ENCODE measurements at places on chromosomes 12 and 14. TPM values are rescaled to one million over a fixed set of nuclear protein-coding genes. Genes with fewer than 3 reads are reported as not detected.
A peak's percentile ranks its signal among the peaks of the same experiment; 100 is the strongest.

TECPR2 gene
- total RNA-seq, result 25.3 TPM

CCDC184 gene
- 0.59 TPM for total RNA-seq

- DNase-seq, result no peak
Measured at GRCh38 chr14:104174051-104174450, 35.7 kb downstream of the KIF26A start.

- peak; percentile 7 for DNase-seq
Measured at GRCh38 chr14:105682956-105683570, 156.7 kb downstream of the TMEM121 start.

- peak; percentile 86 for DNase-seq
Measured at GRCh38 chr14:101705733-101706508, 55.6 kb upstream of the PPP2R5C start.

DNA sequence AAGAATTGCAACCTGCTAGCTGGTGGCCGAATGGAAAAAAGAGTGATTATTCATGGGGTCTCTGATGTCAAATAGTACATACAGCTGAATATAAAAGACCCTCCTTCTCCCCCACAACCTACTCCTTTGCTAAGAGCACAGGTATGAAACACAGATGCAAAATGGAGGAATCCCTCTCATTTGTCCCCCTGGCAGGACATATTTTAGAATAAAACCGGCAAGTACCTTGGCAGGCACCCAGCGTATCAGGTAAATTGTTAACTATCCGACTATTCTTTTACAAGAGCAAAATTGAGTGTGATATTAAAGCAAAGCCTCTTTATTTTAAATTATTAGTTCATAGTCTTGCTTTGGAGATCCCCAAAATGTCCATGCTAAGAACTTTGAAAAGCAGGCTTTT lies 73.7 kb upstream of the USP44 start:
- no peak for DNase-seq

DNA sequence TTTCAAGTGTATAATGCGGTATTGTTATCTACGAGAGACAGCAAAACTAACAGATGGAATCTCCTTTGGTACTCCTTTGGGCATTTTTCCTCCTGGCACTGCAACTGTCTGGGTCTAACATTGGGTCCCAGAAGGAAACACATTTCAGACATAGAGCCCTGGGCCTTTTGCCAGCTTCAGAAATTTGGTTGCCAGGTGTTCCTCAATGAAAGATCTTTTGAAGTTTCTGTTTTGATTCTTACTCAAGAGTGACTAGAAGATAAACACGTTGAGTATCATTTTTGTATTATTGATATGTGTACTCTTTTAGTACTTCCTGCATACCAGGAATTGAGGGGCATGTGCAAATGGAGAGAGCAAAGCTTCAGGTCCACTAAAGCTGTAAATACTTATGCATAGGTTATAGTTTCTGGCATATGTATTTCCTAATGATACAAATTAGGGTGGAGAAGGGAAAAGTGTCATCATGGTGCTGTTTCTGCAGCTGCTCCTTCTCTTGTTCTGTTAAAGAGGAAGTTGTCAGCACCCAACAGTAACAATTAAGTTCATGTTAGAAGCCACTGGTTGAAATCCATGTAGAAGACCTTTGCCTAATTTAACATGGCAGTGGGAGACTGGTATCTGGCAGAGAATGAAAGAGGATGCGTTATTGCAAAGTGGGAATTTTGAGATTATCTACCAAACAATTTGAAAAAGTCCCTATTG lies 53.5 kb downstream of the SLC38A6 start:
- no peak for DNase-seq

DNA sequence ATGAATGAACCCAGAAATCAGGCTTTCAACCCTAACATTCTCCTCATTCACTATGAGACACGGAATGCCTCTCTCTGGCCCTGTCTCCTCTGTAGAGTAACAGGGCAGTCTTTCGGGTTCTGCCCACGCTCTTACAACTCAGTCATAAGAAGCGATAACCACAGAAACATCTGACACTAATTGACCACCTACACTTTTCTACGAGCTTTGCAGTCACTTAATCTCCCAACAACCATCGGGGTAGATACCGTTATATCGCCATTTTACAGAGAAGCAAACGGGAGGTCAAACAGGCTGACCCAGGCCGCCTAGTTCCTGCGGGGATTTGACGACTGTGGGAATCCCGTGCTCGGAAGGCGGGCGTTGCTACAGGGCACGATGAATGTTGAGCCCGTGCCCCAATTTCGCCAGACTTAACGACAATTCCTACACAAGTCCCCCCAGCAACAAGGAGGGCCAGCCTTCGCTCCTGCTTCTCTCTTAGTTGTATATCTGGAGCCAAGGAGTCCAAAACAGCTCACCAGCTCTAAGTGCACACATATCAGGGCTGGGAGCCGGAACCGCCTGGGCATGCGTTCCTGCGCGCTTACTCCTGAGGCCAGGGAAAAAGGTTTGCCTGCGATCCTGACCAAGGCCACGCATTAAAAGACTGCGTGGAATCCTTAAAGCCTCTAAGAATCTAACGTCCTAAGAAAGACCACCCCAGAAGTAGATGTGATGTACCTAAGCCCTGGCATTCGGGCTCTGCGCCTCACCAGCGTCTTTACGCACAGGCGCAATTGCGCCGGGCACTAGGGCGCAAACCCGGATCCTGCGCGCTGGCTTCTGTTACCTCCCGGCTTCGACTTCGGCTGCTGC lies 38.7 kb upstream of the TBX5 start:
- DNase-seq, result peak; percentile 70

DNA sequence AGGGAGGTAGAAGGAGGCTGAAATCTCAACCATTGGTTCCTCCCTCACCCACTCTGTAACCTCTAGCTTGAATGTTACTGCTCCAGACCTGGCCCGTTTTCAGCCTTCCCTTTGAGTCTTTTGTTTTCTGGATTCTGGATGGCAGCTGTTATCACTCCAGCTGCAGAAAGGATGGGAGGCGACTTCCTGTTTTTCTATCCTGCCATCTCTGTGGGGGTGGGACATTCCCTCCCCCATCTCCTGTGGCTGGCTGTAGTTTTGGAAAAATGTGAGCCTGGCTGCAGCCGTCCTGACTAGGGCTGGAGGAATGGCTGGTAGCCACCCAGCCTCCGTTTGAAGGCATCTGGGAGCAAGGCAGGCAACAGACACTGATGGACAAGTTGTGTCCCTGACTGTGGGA lies 2.9 kb upstream of the PPFIBP1 start:
- peak; percentile 88 for DNase-seq

- DNase-seq, result no peak
Measured at GRCh38 chr14:90960818-90961217, 99.6 kb downstream of the RPS6KA5 start.

GRCh38 chr14:104579507-104579906 lies at the start of gene C14orf180:
C14orf180 (plus strand) TSS chr14:104579764; CDS start chr14:104586431, 6,667 bp downstream.
- no peak for DNase-seq

DNA sequence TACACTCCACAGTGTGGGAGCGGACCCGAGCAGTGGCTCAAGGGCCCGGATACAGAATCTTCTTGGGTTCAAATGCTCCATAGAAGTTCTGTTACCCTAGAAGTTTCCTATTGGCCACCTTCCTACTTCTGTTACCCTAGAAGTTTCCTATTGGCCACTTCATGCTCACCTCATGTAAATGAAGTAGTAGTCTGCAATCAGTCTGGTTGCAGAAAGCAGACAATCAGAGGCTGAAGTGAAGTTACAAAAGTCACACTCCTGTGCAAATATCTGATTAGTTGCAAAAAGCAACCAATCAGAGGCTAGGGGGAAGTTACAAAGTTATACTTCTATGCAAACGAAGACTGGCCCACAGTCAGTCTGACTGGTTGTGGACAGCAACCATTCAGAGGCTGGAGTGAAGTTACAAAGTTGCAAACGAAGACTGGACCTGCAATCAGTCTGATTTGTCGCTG lies 77.8 kb upstream of the CPNE8 start:
- no peak for DNase-seq

All from endodermal cell (in vitro differentiated cells).